Activated naive CD8-positive, alpha-beta T cell treated with anti-CD3 and anti-CD28 coated beads for 36 hours (primary cell): ENCODE measurements at places on chromosomes 2 and 18. TPM values are rescaled to one million over a fixed set of nuclear protein-coding genes. Genes with fewer than 3 reads are reported as not detected.

DNA sequence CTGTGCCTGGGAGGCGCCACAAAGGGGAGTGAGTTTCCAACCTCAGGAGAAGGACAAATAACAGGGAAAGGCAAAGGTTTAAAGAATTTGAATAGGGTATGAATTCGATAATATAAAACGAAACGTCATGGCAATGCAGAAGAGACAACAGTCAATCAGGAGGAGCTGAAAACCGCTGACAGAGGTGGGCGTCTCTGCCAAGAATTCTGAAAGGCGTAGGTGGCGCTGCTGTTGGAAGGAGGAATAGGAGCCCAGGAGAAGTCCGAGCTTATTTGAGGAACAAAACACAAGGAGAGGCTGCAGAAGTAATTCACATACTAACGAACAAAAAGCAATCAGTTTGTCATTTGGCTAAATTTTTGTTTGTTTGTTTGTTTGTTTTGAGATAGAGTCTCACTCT is 485.8 kb upstream of the POU3F3 start:
- no peak for DNase-seq

DNA sequence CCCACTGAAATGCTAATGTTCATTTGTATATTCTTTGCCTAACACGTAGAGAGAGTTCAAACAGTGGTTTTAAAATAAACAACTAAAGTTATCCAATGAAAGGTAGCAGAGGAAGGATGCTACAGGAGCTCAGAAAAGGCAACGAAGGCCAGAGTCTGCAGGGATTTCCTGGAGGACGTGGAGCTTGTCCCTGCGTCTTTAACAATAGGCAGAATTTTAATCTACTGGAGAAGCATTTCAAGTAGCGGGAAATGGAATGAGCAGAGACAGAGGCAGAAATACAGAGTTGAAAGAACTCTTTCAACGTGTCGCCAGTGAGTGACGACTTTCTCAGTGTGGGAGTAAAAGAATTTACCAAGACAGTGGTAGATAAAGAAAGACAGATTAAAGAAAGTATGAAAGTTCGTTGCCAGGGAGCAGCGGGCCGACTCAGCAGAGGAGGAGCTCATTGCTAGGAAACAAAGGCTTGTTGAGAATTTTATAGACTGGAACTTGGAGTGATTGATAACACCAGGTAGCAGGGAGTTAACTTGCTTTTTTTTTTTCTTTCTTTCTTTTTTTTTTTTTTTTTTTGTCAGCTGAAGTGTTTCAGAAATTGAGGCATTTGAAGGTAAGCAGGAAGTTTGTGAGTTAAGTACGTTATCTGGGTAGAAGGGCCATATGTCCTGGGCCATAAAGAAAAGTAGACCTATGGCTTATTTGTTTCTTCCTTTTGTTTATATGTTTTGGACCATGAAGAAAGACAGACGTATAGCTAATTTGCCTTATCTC is 625 bp upstream of the NBAS start:
- DNase-seq, result peak; percentile 18

DNA sequence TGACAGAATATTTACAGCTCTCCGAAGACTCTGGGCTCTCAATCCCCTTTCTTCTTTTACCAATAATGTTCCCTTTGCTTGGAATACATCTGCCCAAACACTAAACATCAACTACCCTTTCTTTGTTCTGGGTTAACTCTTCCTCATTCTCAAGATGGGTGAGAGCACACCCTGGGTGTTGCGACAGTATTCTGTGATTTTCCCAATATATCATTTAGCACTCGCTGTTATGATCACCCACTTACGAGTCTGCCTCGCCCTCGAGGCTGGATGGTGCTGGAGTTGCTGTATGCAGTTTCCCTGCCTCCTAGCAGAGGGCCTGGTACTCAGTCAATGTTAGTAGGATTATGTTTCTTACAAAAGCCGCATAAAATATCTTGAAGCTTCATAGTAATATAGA is 93.2 kb downstream of the SOCS6 start:
- DNase-seq, result no peak

GRCh38 chr18:5518179-5518770 is 25.5 kb downstream of the EPB41L3 start:
- no peak for DNase-seq

DNA sequence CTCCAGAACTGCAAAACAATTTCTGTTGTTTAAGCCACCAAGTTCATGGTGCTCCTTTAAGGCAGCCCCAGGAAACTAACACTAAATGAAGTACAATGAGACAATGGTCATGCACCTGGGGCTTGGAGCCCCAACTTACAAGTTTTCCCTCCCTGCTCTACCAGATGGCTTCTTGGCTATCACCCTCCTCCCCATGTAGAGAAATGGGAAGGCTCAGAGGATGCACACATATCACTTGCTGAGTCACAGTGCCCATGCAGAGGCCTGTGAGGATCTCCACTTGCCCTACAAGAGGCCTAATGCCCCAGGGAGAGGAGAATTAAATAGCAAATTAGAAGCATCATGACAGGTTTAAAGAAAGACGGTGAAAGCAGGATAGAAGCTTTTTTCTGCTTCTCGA is 270.9 kb downstream of the TTC32 start:
- no peak for DNase-seq

The FOXI3 gene
- total RNA-seq, result not detected

The RALBP1 gene
- 46.9 TPM for total RNA-seq

The EN1 gene
- total RNA-seq, result not detected

The LTBP1 gene
- 0.31 TPM for total RNA-seq

The CHAC2 gene
- 28.0 TPM for total RNA-seq

The PDE11A gene
- total RNA-seq, result 0.10 TPM

The KIF5C gene
- 15.3 TPM for total RNA-seq
